ENCODE measurements at places on chromosomes 4 and X.

DNA sequence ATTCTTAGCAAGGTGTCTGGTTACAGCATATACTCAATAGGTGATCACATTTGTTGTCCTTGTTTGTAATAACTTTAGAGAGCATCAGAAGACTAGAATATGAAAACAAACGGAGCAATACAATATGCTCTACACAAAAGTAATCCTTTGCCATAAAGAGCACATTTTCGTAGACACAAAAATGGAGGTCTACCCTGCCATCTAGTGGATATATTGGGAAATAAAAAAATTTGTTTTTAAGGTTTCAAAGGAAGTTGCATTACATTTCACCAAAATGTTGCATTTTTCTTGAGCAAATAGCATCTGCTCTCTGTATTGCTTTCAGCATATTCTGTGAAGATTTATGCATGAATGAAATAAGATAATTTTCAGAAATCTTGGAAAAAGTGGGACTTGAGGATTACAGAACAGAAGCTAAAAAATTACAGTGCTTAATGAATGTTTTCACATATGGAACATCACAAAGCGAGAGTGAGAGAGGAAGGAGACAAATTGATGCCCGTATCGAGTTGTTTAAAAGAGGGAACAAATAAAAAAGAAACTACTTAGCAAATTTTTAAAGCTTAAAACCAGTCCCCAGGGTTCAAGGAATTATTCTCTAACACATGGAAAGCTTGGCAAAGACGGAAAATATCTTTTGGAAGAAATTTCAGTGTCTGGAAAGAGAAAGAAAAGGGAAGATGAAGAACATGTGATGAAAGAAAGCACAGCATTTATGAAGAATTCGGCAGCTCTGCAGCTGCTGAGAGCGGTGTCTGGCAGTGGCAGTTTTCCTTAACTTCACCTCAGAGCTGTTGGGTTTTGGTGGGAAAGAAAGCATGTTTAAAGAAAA, 390.1 kb downstream of the ANKRD50 start:
- DNase-seq = no peak

- DNase-seq = no peak
Observed at GRCh38 chr4:28730304-28730703, 1869.7 kb downstream of the STIM2 start.

GRCh38 chr4:22241415-22241814, 274.5 kb downstream of the ADGRA3 start:
- no peak for DNase-seq

DNA sequence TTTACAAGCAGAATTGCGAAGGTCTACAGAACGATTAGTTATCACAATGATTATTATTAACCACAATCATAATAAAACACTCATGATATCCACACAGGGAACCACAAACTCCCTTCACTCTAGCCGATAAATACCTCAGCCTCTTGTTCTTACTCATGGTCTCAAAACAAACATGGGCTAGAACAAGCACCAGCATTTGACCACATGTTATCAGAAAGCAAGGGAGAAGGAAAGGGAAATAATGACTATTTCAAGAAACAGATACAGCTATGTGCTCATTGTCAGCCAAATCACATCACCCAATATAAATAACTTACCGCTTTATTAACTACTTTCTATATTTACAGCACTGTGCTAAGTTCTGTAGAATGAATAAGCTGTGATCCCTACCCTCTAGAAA, 663.2 kb upstream of the HTR2C start:
- DNase-seq = no peak

- no peak for DNase-seq
Observed at GRCh38 chr4:71259280-71259679, 79.5 kb upstream of the SLC4A4 start.

- no peak for DNase-seq
Observed at GRCh38 chr4:41656572-41657520, 91.7 kb downstream of the PHOX2B start.

DNA sequence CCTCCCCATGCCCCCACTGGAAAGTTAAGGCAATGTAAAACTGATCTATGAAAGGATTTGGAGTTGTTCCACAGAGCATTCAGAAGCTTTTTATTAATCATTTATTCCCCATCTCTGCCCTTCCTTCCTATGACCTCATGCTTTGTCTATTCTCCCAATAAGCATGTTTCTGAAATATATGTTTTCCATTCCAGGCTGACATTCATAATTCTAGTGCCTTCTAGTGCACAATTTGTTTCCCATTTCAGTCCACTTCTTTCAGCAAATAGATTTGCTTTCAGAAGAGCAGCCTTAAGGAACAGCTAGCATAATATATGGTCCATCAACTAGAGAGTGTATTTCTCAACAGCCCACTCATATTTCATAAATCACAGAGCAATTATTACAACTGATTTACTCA, 77.1 kb upstream of the ATXN3L start:
- no peak for DNase-seq

- DNase-seq = no peak
Observed at GRCh38 chrX:13190051-13190450, 129.8 kb downstream of the ATXN3L start.

DNA sequence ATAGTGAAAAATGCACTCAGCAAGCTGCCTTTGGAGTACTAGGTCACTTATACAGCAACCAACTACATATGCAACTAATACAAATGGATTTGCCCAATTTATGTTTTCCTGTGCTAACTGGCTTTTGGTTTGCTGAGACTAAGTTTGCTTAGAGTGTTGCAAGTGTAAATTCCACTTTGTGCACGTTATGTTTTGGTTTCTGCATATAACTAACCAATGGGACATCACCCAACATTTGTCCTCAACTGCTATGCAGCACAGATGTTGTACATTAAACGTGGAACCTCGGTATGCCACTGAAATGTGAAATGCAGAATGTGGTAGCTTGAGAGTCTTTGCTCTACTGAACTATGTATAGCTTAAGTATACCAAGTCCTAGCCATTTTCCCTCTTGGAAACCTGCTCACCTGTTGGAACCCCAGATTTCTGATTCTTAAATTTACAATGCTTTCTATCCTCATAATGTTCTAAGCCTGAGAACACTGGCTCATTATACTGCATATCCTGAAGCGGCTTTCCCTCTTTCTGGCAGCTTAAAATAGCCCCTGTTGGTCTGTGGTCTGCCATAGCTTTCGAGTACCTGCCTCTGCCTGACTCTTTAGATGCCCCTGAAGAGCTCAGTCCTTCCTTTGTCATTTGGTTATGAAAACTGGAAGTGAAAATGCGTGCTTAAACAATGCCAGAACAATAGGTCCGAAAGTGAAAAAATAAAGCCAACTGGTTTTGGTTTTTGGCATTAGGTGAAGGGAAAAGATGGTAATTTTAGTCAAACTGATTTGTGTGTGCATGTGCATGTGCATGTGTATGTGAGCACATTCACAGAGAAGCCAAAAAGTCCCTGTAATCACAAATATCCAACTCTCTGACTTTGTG, 158.0 kb downstream of the SH2D1A start:
- DNase-seq = no peak

DNA sequence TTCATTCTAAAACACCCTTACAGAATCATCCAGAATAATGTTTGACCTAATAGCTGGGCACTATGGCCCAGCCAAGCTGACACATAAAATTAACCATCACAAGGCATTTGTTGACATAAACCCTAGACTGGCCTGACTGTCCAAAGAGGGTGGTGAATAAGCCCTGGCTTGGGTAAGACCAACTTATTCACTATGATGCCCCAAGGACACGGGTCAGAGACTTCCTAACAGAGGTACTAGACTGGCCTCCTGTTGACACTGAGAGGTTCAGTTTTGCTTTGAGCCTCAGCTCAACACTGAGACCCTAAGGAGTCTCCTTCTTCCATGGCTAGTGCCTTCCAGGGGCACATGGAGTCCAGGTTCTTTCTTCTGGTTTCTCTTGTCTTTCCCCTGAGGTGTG, 21.3 kb downstream of the FGF2 start:
- no peak for DNase-seq

- DNase-seq = no peak
Observed at GRCh38 chr4:107380190-107380589, 339.8 kb downstream of the PAPSS1 start.

DNA sequence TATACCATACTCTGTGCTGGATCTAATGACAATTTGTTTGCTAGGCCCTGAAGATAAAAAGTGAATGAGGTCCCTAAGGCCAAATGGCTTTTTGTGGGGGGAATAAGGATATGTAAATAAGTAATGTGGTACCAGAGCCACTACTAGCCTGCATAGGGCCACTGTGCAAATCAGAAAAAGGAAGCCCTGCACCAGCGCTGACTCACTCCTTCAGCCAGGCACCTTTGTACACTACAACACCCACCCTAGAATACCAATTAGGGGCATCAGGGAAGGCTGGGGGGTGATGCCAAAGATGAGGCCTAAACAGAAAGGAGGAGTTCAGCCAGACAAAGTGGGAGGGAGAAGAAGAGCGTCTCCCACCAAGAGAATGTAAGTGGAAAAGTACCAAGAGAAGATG, 122.2 kb downstream of the CAMK2D start:
- peak; percentile 10 for DNase-seq

DNA sequence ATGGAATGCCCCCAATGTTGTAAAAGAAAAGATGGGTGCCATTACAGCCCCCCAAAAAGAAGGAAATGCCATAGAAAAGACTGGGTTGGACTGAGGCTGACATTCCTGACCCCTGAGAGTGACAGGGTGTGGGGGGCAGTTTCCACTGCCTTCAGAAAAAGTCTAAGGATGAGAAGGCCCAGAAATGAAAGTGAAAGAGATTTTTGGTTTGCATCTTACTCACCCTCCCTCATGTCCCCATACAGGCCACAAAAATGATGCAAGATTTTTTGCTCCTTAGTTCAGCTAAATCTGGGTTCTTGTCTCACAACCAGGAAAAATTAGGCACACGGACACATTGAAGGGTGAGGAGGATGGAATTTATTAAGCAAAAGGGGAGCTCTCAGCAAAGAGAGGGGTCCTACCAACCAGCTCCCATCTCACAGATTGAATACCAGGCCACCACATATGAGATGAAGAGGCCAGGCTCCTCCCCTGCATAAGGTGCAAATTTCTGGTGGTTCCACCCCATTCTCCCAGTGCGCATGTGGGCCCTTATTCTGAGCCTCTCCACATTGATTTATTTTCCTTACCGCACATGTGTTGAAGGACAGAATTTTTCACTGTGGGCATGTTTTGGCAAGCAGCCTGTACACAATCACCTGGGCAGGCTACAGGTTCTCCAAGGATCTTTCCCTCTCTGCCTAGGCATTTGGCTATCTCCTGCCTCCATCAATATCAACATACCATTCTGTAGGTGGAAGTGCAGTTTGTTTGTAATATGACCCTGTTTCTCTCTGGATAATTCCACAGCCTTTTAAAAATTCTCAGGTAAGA, 18.8 kb downstream of the PPP4R3C start:
- DNase-seq = no peak

DNA sequence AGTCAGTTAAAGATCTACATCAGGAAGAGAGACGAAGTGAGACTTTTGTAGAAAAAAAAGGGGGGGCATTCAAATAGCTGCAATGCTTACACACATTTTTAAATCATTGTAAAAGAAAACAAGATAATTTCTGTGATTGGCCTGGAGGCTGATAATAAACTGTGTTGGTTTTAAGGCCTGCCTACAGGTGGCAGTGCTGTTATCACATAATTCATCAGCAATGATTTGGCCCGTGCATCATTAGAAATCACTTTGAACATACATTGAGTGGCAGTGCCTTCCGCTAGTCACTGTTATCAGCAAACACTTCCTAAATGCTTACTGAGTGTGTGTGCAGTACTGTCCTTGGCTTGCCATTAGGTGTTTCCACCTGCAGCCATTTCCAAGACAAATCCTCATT, 831.9 kb downstream of the TRIML1 start:
- DNase-seq = no peak

- no peak for DNase-seq
Observed at GRCh38 chr4:61872983-61873382, 672.9 kb downstream of the ADGRL3 start.

DNA sequence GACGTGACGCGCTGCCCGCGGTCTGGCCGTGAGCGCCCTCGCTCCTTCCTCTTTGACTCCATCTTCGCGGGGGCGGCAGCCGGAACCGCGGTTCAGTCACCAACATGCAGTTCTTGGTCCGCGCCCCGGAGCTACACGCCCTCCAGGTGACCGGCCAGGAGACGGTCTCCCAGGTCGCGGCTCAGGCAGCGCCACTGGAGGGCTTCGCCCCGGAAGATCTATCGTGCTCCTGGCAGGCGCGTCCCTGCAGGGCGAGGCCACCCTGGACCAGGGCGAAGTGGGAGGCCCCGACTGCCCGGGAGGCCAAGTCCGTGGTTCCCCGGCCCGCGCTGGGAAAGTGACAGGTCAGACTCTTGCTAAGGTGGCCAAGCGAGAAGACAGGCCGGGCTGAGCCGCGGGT, 2.9 kb downstream of the TRIML2 start:
- no peak for DNase-seq

- no peak for DNase-seq
Observed at GRCh38 chr4:7787067-7787466, 152.6 kb downstream of the AFAP1 start.

- peak; percentile 49 for DNase-seq
Observed at GRCh38 chrX:40010550-40011321, 87.0 kb downstream of the BCOR start.

DNA sequence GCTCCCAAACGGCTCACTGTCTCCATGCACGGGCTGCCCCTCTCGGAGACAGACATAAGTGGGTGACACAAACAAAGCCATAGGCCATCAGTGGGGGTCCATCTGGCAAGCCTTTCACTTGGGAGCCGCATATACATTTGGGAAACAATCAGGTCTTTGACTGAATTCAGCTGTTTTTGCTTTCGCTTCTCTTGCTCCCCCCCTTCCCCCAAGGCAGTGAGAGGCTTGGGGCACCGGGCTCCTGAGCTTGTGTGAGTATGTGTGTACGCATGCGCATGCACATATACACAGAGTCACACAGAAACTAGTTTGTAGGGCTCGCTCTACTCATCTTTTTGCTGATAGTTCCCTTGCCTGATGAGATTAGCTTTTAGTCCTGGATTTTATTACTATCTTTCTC, 284.4 kb downstream of the AFF2 start:
- no peak for DNase-seq

DNA sequence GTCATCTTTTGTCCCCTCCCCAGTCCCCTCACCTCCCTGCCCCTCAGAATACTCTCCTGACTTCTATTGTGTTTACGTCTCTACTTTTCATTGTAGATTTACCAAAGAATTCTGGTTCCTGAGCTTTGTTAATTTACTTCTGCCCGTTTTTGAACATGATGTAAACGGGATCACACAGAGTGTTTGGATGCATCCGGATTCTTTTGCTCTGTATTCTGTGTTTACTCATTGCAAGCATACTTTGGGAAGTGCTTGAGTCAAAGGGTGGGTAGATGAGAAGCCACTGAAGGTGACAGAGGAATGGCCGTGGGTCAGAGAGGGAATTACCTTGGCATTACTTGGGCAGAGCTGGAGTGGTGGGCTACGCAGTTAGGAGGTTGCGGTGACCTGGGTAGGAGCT, 18.0 kb downstream of the CLCN4 start:
- no peak for DNase-seq

DNA sequence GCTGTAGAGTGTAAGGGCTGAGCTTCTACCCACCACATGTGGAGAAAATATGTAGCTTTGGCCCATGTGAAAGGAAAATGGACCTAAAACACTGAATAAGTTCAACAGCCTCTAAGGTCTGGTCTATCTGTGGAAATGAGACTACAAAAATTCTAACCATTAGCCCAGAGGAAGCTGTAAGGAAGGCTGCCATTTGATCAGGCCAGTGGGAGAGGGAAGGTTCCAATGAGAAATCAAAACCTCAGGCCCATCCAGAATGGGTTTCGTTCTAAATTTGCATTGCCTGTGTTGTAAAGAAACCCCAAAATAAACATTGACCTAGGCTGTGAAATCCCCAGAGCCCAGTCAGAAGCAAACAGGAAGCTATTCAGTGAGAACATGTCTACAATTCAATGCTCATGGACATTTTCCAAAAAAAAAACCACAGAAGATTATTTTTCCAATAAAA, 320.4 kb upstream of the SLC7A11 start:
- DNase-seq = no peak

GRCh38 chr4:6112606-6113290, 87.6 kb downstream of the JAKMIP1 start:
- DNase-seq = no peak
